Fibroblast of skin of right biceps (primary cell): ENCODE measurements at places on chromosomes 1 and 21.

GRCh38 chr1:55443175-55443915 lies 228.2 kb upstream of the USP24 start:
- peak; percentile 94 for DNase-seq

DNA sequence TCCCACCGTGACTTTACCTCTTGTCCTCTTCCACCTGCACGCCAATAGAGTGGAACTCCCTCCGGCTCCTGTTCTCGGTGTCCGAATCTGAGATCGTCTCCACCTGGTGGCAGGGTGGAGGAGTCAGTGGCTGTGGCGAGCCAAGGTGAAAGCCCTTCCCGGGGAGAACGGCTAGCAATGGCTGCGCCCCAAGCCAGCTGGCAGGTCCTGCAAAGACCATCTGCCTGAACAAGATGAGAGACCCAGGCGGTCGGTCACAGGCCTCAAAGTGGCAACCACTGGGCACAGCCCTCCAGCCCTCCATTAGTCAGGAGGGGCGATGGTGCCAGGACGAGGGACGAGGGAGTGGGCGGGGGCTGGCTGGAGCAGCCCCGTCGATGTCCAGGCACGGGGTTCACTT lies 25.4 kb upstream of the SMIM12 start:
- DNase-seq, result no peak

GRCh38 chr1:38700077-38700470 lies 159.5 kb downstream of the RRAGC start:
- DNase-seq, result no peak

- no peak for DNase-seq
These were observed 21.5 kb upstream of the RNF187 start for GRCh38 chr1:228465571-228466146.

- DNase-seq, result no peak
These were observed 5.9 kb downstream of the MCOLN3 start for GRCh38 chr1:85042413-85042812.

GRCh38 chr1:91526496-91526895 lies 25.8 kb downstream of the CDC7 start:
- peak; percentile 77 for DNase-seq

GRCh38 chr1:200146100-200146499 lies 118.6 kb downstream of the NR5A2 start:
- DNase-seq, result no peak

DNA sequence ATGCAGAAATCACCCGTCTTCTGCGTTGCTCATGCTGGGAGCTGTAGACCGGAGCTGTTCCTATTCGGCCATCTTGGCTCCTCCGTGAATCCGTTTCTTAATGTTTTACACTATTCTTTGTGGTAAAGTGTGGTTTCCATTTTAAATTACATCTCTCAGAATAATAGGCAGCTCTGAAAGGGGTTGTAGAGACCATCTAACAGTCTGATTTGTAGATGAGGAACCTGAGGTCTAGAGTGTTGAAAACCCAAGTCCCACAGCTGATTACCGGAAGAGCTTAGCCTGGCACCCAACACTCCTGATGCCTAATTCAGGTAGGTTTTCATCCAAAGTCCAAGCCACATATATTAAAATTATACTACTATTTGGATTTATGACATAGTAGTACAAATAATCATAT lies 144.0 kb downstream of the LEPR start:
- no peak for DNase-seq

GRCh38 chr1:214899908-214900460 lies 182.6 kb upstream of the KCNK2 start:
- peak; percentile 65 for DNase-seq

- no peak for DNase-seq
These were observed 263.4 kb downstream of the PLA2G4A start for GRCh38 chr1:187092104-187092503.

DNA sequence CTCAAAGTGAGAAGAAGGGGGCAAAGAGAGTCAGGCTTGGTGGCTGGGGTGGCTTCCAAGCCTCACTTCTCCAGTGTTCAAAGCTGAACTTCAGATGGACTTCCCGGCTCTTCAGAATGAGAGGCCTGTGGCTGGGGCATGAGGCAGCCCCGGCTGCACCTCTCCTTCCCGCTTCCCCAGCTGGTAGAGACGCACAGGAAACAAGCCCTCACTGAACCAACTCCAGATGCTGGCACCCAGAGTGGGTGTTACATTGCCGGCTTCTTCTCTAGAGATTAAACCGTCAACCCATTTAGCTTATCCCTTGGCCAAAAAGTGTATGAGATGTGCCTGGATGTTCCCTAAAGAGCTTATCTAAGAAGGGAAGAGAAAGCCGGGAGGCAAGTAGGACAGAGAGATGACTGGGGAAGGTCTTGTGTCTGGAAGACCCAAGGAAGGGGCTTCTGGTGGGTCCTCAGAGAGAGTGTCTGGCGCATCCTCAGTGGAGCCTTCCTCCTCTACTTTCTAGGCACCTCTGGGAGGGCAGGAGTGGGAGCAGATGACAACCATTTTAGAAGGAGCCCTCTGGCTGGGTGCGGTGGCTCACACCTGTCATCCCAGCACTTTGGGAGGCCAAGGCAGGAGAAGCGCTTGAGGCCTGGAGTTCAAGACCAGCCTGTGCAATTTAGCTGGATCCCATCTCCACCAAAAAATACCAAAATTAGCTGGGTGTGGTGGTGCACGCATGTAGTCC lies 2.0 kb downstream of the ADAMTSL4 start:
- no peak for DNase-seq

DNA sequence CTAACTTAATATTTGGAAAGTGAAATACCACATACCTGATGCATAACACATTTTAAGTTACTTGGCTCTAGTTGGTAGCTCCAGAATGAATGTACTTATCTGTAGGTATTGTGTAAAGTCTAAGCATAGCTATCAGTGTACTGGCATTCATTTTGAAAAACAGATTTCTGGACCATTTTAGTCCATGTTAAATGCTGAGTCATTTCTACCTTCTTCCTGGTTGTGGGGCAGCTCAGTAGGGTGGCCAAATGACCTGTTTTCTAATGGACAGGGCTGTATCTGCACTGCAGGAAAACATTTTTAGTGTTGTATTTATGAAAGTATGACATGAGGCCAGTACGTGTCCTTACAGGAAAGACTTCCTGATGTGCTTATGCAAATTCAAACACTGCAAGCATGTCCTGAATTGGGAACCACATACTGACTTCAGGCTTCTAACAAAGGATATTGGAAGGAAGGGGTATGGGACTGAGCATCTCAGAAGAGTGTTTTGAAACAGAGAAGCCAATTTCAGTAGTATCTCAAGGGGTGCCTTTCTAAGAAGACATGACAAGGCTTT lies 300.3 kb upstream of the B3GALT2 start:
- DNase-seq, result no peak
